Left renal cortex interstitium (tissue), 4 donors: ENCODE measurements at places on chromosomes 3 and 15. TPM values are rescaled to one million over a fixed set of nuclear protein-coding genes. Genes with fewer than 3 reads are reported as not detected.

DNA sequence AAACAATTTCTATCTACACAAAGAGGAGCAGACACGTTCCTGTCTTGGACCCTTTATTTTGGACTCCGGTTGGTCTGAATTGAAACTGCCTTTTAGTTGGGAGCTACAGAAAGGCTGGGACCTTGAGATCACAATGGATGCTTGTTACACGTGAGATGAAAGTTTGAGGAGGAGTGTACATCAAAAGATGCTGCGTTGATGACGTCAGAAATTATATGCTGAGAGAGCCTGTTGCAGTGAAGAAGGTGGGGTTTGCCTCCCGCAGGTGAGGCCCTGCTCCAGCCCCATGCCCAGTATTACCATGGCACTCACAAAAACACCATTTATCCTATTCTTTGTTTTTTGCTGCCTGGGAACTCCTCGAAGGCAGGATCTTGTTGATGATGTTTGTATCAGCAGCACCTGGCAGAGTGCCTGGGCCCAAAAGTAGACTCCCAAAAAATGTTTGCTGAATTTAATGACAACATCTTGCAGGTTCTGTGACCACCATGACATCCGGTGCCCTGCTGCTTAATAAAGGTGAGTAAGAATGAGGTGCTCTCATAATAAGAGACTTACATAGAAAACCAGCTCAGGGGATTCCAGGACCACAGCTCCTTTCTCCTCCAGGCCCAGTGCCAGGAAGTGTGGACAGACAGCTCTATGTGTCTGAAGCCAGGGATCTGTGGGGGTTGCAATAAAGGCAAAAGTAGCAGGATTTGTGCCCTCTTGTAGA lies 136.1 kb upstream of the UBE2E1 start:
- DNase-seq: no peak

DNA sequence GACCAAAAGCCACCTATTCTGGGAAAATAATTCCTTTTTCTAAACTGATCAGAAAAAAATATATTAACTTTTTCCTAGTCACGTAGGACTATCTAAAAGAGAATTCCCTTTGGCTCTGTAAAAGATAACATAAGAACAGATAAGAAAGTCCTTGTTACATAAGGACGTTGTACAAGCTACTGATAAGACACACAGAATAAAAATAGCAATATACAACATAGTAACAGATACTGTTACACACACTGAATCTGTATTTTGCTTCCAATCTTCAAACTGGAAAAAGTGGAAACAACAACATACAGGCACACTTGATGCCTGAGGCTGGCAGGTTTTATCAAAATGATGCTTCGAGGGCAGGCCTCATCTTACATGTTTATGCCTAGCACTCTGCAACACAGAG lies 59.8 kb downstream of the SNX4 start:
- DNase-seq: no peak

Gene SLC35A5
- polyA plus RNA-seq: 59.3 TPM

DNA sequence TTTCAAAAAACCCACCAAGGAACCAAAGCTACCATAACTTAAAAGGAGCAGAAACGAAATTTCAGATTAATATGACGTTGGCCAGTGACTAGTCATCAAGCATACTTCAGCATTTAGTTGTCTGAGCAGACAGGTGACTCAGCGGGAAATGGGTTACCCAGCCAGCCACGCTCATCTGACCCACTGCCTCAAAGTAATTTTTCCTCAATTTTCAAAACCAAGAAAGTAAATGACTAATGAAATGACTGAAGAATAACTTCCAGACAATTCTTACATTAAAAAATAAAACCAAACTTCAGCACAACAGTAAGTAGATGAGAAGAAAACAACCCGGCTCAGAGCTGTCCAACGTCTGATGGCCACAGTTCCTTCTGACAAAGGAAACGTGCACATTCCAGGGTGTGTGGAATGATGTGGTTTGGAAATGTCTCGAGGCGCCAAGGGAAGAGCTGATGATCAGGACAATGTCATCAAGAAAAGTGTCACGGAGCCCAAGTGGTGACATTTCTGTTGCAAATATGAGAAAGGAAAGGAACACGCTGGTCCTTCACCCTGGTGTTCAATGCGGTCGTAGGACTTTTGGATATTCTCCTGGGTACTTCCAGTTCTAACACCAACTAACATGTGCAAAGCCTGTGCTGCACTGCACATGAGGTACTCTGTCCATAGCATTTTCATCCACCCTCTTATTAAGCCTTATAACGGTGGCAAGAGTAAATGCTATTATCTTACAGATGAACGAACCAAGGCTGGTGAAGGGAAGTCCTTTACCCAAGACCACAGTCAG lies 79.1 kb downstream of the FOXP1 start:
- DNase-seq: no peak

- DNase-seq: no peak
These were observed 6.6 kb downstream of the MAP2K5 start for GRCh38 chr15:67548862-67549651.

Gene ZCWPW2
- 1.2 TPM for polyA plus RNA-seq

DNA sequence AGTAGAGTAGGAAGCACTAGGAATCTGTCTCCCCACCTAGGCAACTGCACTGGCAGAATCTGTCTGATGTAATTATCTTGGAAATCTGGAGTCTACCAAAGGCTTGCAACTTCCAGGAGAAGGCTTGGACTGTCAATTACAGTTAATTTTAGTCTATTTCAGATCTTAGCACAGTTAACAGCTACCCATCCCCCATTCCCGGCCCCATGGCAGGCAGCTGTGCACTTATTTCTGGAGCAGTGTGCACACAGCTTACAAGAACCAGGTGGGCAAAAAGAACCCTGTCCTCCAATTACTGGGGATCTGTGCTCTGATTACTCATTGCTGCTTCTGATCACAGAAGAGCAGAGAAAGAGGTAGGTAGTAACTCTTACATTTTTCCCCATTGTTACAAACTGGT lies 12.3 kb upstream of the CDAN1 start:
- no peak for DNase-seq

Gene CILP
- 4.4 TPM for polyA plus RNA-seq

Gene SHF
- 22.0 TPM for polyA plus RNA-seq

DNA sequence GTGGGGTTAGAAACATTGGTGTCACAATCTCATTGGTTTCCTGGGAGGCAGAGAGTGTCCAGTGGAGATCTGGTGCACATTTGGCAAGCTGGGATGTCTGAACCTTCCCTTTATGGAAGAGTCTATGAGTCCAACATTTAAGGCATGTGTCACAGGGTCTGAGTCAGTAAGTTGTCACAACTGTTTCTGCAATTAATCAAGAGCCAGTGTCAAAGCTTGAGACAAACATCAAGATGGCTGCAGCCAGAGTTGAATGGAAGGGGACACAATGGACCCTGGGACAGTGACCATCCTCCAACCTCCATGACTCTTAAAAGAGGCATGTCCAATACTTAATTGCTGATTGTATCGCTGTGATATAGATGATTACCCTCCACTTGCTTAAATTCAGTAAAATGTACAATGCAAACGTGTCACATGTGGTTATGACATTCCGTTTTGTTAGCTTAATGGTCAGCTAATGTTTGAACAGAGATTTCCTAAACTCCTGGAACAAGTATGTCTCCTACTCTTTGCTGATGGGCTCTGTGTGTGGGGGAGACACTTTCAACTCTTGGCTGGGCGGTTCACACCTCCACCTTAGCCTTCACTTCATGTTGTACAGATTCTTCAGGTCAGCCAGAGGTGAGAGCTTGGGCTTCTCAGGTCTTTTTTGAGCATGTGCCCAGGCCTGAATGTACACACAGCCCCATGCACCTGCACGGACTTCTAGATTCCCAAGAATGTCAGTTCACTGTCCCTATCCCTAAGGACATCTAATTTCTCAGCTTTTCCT lies 79.9 kb upstream of the PRR23E start:
- DNase-seq: no peak

DNA sequence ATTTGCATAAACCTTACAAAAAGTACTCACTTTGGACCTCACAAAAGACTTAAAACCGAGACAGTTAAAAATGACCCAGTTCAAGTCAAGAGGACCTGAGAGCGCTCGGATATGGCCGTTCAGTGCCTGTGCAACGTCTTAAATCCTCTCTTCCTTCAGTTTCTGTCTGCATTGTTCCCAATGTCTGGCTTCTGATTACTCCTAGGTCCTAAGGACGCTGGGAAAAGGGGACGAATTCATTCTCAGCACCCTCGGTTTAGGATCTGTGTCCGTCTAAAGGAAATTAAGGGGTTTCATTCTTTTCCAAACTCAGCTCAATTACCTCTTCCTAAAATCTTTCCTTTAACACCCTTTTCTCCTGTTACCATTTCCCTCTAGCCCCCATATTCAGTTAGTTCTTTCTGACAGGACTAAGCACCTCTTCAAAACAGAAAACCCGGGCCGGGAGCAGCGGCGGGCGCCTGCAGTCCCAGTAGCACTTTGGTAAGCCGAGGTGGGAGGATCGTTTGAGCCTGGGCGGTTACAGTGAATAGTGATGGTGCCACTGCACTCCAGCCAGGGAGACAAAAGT lies 970 bp downstream of the DPPA4 start:
- no peak for DNase-seq

Gene CFAP100
- polyA plus RNA-seq: 3.0 TPM

GRCh38 chr15:53917109-53917508 lies 61.1 kb upstream of the UNC13C start:
- DNase-seq: no peak
